Forelimb muscle (tissue), 1 donor: ENCODE measurements at places on chromosomes 12 and 14.

DNA sequence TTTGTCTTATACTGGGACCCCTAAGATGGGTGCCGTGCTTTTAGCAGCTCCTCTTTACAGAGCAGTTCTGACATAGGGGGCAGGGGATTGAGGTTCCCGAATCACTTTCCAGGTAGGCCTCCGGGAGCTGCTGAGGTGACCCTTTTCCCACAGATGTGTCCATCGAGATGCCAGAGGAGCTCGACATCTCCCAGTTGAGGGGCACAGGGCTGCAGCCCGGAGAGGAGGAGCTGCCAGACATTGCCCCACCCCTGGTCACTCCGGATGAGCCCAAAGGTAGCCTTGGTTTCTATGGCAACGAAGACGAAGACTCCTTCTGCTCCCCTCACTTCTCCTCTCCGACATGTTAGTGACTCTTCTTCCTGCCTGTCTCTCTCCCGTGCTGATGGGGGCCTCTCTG lies 4.3 kb upstream of the TPI1 start:
- DNase-seq: no peak

GRCh38 chr12:101968770-101969169 lies 91.4 kb downstream of the DRAM1 start:
- no peak for DNase-seq

DNA sequence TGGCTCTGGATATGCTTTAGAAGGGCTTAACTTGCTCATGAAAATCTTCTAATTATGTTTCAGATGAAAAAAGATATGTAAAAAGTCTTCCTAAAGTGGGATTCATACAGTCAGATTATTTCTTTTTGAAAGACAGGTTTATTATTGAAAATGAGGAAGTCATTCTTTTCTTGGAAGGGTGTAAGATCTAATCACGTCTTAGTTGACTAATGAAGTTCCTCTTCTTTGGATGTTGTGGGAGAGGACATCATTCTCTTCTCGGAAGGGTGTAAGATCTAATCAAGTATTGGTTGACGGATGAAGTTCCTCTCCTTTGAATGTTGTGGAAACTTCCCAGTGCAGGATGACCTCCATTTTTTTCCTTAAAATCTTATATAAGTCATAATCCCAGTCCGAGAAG lies 74.9 kb downstream of the ALG10 start:
- no peak for DNase-seq

DNA sequence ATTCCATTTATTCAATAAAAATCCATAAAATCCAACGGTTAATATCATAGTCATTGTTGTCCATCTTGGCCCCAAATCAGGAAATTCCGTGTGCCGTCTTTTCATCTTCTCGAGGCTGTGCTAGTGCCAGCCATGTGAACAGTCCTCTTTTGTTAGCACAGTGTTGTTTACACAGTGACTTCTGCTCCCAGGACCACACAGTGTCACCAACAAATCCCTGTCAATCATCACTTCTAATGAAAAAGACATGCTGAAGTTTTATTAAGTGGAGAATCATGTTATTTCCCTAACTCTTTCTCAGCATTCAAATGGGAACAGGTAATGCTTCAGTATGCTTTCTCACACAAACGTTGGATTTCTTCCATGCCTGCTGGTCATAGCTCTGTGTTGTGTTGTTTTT lies 1.9 kb upstream of the SLCO1A2 start:
- no peak for DNase-seq

DNA sequence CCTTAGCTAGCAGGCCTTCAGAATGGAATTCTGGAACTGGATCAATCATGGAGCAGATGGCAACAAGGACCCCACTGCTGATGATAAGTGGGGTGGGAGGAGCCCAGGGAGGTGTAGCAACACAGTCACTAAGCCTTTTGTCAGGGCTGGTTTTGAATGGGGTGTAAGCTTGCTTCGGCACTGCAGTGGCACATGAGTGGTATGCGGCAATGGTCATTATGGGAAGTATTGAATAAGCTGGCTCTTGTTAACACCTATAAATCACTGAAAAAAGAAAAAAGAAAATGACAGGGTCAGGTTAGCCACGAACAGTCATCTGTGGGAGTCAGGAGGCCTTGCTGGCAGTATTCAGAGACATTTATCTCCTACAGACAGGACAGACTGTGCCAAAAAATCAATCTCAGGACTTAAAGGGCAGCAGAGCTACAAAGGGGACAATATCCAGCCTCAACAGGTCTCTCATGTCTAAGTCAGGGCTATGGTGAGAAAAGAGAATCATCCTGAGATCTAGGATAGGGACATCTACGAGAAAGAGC lies 19.1 kb downstream of the CDKL1 start:
- DNase-seq: no peak

- peak; percentile 74 for DNase-seq
Measured at GRCh38 chr12:124507188-124508109, 60.0 kb downstream of the NCOR2 start.

- no peak for DNase-seq
Measured at GRCh38 chr12:57549909-57550640, at the start of gene KIF5A. Gene KIF5A, plus strand, starts transcription at chr12:57550044. Its CDS starts 228 bp downstream, at chr12:57550272.

DNA sequence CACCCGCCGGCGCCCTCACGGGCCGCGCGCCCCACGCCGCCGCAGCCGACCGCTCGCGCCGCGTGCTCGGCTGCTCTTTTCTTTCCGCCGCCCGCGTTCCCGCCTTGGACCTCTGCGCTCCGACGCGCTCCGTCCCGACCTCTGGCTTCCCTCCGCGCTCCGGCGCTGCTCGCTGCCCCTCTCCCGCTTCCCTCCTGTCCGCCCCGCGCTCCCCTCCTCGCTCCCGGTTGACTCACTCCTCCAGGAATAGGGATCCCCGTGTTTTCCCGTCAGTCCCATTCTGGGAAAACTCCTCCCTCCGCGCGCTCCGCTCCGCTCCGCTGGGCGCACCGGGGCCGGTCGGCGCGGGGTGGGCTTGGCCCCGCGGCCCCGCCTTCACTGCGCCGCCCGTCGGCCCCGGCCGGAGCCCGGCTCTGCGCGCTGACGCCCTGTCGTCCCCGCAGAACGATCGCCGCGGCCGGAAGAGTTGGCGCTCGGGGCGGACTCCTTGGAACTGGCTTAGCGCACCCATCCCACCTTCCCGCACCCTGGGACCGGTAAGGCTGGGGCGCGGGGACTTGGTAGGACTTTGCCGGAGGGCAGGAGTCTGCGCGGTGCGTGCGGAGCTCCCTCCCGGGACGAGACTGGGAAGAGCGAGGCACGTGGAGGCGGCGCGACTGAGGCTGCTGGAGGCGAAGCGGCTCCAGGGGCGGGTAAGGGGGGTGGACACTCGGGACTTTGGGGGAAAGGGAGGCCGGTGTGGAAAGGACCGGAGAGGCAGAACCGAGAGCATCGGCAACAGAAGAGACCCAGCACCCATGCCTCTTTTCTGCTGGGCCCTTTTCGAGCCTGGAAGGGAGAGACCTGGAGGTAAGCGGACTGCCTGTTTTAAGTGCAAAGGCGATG lies 550 bp downstream of the TEAD4 start:
- DNase-seq: no peak

DNA sequence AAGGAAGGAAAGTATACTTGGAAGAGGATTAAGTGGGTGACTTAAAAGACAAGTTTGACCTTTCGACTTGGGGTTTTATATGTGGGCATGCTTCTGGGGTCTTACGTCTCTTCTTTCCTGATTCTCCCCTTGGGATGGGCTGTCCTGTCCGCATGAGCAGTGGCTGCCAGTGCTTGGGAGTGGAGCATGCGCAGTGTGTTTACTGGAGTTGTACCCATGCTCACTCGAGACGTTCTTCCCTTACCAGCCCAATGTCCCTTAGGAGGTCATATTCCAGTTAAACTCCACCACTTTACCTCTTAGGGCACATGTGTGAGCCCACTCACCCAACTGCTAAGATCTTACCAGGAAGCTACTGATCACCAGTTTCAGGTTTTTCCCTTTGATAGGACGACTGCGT lies 20.0 kb upstream of the CHST11 start:
- no peak for DNase-seq

- no peak for DNase-seq
Measured at GRCh38 chr14:24213866-24214662, 776 bp upstream of the CHMP4A start.

GRCh38 chr12:115101520-115101919 lies 417.5 kb upstream of the TBX3 start:
- DNase-seq: no peak

DNA sequence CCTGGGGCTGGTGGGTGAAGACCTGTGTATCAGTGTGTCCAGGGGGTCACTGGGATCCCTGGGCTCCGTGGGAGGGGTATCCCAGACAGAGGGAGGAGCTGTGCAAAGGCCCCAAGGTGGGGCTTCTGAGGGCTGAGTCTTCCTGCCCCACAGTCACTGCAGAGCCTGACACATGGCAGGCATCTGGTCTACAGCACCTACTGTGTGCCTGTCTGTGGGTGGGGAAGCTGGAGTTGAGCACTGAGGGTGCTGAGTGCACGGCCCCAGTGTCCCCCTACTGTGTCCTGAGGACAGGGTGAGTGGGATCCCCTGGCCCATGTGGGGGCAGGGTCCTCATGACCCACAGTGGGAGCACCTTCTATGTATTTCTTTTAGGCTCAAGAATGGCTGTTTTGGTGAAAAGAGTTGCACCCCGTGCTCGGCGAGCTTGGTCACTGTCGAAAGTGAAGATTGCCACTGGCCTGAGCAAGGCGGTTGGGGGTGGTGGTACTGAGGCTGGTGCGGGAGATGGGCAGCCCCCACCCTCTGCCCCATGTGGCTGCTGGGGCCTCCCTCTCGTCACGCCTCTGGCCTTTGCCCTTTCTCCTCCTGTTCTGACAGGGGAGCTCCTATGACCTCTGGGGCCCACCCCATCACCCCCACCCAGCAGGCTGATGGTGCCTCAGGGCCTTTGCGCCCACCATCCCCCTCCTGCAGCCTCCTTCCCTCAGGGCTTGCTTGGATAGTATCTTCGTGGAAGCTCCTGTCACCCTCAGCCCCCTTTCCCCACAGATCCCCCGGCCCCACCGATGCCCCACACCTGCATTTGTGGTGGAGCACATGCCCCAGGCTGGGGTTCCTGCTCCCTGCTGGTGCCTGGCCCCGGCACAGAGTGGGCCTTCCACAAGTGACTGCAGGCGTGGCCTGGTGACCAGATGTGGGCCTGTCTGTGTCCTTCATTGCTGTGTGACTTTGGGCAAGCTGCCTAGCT lies 55.8 kb downstream of the BEGAIN start:
- no peak for DNase-seq

GRCh38 chr14:20563971-20564370 lies 3.1 kb upstream of the RNASE9 start:
- DNase-seq: no peak

DNA sequence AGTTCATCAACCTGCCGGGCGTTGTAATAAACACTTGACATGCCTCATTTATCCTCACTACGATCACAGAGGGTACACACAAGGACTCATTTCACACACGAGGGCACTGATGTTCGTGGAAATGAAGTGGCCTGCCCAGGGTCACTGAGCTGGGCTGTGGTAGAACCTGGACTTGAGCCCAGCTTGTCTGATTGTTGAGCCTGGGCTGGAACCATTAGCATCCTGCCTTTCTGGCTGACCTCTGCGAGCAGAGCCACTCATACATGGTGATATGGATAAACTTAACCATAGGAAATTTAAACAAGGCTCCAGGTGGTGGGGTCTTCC lies 16.6 kb upstream of the JDP2 start:
- no peak for DNase-seq

- no peak for DNase-seq
Measured at GRCh38 chr14:69363055-69363454, 35.0 kb downstream of the ERH start.

GRCh38 chr14:80358112-80358511 lies 146.8 kb upstream of the DIO2 start:
- no peak for DNase-seq

GRCh38 chr12:43893670-43894069 lies 57.8 kb downstream of the TMEM117 start:
- no peak for DNase-seq

DNA sequence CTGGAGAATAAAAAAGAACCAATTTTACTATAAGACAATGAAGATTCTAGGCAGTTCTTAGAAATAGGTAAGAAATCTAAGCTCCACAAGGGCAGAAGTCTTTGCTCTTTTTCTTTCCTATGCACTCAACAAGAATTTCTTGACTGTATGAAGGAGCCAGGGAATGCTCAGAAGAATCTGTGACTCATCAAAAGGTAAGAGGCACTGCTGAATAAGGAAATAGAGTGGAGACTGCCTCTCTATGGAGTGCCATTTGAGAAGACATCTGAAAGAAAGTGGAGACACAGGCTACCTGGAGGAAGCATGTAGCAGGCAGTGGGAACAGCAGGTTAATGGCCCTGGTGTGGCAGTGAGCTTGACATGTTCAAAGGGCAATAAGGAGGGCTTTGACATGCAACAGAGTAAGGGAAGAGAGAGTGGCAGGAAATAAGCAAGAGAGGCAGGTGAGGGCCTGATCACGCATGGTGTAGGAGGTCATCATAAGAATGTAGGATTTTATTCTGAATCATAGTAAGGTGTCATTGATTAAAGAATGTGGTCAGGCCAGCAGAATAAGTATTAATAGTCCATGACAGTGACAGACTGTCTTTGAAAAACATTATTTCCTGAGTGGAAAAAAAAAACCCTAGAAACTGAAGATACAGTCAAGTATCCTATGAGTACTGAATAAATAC lies 446.7 kb upstream of the GARIN6 start:
- DNase-seq: no peak

GRCh38 chr12:49582201-49582600 lies 14.3 kb upstream of the MCRS1 start:
- DNase-seq: no peak
